ENCODE measurements at places on chromosomes 5 and 9.

GRCh38 chr5:22844636-22845035 lies 8.5 kb downstream of the CDH12 start:
- no peak for DNase-seq

DNA sequence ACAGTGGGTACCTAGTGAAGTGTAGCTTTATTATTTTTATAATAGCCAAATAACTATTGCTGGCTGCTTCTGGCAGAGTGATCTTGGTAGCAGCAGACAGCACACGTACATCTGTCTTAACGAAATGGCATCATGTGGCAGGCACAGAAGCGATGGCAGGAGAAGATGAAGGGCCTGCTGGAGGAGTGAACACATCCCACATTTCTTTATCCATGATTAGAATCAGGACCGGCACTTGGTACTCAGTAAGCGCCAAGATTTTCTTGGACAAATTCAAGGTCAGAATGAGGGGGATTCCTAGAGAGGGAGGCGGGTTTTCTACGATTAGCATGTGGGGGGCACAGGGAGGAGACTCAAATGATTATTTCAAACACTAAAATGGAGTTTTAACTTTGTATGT lies 23.0 kb upstream of the ZNF366 start:
- no peak for DNase-seq

DNA sequence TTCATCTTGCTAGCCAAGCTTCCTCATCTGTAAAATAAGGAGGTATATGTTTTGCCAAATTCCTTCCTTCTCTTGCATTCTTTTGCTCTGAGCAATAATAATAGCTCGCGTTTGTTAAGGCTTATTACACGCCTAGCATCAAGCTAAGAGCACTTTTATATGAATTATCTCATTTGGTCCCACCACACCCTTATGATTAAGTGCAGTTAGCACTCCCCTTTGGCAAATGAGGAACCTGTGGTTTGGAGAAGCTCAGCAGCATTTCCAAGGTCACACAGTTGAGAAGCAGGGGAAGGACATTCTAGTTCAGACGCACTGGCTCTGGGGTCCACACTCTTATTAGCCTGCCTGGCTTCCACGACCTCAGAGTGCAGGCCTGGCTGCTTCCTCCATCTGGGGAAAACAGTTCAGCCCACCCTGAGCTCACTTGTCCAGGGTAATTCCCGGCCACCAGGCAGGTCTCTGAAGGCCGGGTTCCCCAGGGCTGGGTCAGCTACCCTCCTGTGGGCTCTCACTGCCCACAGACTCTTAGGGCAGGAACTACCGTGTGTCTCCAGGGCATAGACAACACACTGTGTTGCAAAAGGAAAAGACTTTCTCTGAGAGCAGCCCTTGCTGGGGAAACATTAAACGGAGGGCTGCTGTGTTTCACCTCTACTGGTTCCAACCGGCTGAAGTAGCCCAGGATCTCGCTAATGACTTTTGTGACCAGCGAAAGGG lies 9.9 kb upstream of the FBP1 start:
- peak; percentile 61 for DNase-seq

DNA sequence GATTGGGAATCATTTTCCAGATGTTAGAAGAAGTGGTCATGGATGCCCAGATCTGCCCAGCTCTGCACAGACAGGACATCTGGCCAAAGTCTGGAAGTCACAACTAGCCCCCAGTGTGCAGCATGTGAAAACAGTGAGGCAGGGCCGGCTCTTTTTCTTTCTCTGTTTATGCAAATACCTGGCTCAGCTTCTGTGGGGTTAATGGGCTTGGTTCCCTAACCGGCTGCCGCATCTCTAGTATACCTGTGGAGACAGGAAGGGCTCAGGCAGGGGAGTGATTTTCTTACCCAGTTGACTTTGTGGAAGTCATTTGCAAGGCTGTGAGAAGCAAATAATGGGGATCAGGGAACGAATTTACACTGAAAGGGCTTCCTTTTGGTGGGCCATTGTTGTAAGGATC lies 254.8 kb upstream of the PANK3 start:
- DNase-seq: no peak

- peak; percentile 99 for DNase-seq
These were observed 171.3 kb downstream of the GDNF start for GRCh38 chr5:37668524-37669047.

GRCh38 chr5:179061025-179061424 lies 852 bp downstream of the ZNF354C start:
- no peak for DNase-seq
